ENCODE measurements at places on chromosomes 6 and 20.

GRCh38 chr20:59955131-59955796 is 3.0 kb upstream of the CDH26 start:
- no peak for DNase-seq

DNA sequence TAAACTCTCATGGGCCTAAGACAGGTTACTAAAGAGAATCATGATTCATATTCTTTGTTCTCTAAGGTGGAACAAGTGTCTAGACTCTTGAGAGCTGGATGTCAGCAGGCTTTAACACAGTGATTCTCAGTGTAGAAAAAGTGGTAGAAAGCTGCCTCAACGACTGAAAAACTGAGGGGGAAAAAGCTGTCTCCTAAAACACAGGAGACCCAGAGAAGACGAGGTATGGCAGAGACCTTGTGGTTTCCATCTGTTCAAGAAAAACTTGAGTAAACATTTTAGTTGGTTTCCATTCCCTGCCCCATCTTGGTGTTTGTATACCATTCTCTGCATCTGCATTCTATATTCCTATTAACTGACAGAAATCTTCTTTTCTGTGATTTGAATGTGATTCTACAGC is 57.6 kb upstream of the MAP3K7 start:
- DNase-seq = no peak

GRCh38 chr6:73519926-73520687 is 725 bp downstream of the EEF1A1 start:
- peak; percentile 87 for DNase-seq

DNA sequence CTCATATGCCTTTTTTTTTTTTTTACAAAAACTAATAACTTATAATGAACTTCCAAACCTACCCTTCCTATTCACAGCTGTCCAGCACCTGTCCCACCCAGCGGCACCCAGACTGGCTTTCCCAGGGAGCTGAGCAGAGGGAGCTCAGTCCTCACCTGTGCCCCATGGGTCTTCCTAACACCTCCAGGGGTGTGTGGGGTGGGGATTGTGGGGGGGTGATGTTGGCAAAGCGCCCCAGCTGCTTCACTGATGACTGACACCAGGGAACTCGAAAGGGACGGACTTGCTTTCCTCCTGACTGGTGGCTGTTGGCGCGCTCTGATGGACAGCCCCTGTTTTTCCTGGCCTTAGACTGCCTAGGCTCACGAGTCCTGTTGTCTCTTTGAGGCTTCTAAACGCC is 14.2 kb upstream of the SYNJ2 start:
- DNase-seq = no peak

DNA sequence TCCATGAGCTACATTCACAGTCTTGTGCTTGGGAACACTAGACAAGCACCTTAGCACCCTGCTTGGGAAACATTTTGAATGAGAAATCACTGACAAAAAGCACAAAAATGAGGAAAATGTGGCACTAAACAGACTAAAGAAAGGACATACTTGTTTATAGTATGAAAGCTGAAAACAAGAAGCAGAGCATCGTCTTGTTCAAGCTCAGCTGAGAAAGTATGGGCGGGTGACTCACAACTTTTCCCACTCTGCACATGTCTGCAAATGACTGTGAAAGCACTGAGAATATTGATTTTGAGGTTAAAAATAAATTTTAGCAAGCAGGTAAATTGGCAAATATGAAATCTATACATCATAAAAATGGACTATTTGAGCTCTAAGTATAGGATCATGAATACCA is 725.3 kb downstream of the COL12A1 start:
- DNase-seq = no peak

GRCh38 chr6:2947445-2947844 is 23.9 kb downstream of the SERPINB6 start:
- DNase-seq = no peak

DNA sequence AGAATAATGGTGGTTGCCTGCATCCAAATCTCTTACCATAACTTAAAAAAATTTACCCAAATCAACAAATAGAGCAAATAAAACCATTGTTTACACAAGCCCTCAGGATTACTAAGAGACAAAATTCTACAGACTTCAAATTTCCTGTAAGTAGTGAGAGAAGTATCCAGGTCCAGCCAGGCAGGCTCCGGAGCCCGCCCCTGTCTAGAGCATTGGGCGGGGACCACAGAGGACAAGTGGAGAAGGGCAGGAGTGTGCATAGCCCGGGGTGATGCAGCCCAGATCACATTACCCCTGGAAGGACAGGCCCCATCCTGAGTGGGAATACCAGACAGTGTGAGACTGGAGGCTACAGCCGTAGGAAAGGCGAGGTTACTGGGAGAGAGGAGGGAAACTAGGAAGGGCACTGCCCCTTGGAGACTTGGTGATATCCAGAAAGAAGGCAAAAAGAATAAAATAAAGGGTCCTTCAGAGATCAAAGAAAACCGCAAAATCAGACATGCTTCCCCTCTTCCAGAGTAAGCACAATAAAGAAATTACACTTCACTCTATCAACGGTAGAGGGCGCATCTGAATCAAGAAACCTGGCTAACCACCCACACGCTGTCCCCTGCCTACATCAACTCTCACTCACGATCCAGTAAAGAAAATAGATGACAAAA is 26.6 kb downstream of the RIN2 start:
- peak; percentile 12 for DNase-seq

DNA sequence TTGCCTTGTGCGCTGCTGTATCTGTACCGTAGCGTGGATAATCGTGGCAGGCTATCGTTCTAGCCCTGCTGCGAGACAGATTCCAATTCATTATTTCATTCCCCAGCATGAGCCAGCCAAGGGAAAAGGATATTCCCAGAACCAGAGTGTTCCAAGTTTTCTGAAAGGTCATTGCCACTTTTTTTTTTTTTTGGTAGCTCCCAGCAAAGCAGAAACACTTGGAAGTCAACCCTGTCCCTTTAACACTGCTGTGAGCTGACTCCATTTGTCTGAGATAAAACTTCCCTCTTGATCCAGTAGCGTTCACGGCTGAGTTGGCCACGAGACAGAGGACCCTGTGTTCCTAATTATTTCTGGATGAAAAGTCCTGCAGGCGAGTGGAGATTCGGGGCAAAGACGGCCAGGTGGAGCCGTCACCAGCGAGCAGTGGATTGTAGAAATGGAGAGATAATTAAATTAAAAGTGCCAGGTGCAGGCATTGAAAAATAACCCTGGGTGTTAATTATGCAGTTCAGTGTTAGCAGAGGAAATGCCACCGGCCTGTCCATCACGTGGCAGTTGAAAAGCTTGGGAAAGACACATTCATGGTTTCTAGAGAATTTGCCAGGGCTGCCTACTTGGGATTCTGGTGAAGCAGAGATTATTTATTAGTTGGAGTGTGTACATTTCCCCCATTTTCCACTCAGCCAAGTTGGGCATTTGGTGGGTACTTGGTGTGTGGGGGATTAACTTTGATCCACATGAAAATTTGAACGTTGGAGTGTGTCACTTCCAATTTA is 164.2 kb downstream of the SLC24A3 start:
- DNase-seq = no peak

GRCh38 chr6:36364669-36365479 is 22.6 kb downstream of the ETV7 start:
- no peak for DNase-seq

DNA sequence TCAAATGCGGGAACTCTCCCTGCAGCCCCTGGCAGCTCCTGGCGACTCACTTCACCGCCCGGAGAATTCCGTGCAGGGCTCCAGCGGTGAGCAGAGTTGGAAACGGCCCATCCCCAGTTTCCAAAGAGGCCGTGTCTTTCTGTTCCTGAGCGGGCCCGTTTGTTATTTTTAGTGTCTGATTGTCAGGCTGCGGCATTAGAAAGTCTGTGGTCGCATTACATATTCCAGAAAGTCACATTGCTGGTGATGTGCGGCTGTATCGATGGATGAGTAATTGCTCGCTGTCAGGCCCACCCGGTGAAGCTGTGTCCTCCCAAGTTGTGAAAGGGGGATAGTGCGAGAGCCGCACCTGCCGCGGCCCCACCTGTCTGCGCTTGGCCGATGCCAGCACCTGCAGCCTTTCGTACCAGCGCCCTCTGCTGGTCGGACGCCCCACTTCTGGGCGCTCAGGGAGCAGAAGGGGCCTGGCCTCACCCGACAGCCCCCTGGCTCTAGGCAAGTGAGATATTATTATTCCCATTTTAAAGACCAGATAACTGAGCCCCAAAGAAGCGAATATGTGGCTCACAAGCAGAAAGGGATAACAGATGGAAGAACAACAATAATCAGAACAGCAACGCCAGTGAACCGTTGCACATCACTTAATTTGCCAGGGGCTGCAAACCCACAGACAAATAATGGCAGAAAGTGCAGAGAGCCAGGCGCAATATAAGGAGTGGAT is 244.9 kb downstream of the TSHZ2 start:
- DNase-seq = peak; percentile 59
